ENCODE measurements at places on chromosomes 7 and 10.

DNA sequence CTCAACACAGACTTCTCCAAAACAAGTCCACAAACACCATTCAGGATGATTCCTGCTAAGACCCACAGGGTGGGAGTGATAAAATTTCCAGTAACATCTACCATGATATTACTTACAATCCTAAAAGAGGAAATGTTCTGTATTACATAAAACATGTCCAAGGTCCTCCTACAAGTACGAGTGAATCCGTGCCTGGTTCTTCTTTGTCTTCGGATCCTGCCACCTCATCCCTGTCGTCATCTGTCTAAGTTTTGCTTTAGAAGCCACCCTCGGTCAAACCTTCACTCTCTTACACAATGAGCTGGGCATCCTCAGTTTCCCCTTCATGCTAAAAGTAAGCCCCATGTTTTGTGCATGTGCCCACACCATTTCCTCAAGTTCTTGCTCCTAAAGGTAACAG, 279.0 kb downstream of the KCNMA1 start:
- no peak for DNase-seq

- no peak for DNase-seq
Measured at GRCh38 chr7:47846138-47846836, 102.0 kb downstream of the PKD1L1 start.

- no peak for DNase-seq
Measured at GRCh38 chr7:121167971-121168370, 160.8 kb upstream of the WNT16 start.

DNA sequence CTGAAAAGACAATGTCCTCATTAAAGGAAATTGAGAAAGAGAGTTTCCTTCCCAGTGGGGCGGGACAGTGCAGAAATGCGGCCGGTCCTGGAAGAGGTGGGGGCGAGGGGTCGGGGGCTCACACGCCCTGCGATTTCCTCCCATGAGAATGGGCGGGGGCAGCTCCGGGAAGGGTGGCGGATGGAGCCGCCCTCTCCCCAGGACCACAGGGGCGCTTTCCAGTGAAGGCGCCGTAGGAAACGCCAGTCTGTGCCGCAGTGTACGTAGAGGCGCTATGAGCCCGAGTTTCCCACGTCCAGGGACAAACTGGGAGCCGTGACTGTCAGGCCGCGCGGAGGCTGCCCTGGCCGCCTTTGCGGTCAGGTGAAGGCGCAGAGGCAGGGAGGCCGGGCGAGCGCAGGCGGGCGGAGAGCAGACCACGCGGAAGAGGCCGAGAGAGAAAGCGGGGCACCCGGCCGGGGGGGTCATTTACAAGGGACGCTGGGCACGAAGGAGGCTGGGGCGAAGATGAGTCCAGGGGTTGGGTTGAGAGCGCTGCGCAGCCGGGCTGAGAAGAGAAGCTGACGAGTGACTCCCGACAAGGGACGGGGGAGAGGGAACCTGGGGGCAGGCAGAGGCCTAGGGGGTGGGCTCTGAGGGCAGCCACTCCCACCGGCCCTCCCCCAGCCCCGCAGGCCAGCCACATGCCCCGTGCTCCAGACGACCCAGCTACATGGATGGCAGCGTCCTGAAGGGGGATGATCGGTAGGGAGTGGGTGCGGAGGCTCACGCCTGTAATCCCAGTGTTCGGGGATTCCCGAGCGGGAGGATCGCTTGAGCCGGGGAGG, 45.0 kb downstream of the ALOX5 start:
- peak; percentile 33 for DNase-seq

GRCh38 chr7:11831736-11832495, at the start of gene THSD7A:
THSD7A (minus strand) TSS chr7:11832198; CDS start chr7:11831946, 252 bp downstream.
- no peak for DNase-seq

- DNase-seq: no peak
Measured at GRCh38 chr7:91355695-91356435, 91.6 kb downstream of the FZD1 start.

GRCh38 chr7:155721056-155721455, 76.6 kb downstream of the RBM33 start:
- DNase-seq: no peak

Data from activated CD8-positive, alpha-beta memory T cell treated with anti-CD3 and anti-CD28 coated beads for 1 hour (primary cell).